Epithelial cell of umbilical artery (primary cell): ENCODE measurements at places on chromosomes 13 and 19. TPM values are rescaled to one million over a fixed set of nuclear protein-coding genes. Genes with fewer than 3 reads are reported as not detected.

The MEIOSIN gene
- not detected in 2 replicates for total RNA-seq

The AMER2 gene
- total RNA-seq = not detected in 2 replicates

The ZNF221 gene
- total RNA-seq = 3.2 and 10.6 TPM in 2 replicates

The CYP4F12 gene
- not detected in 2 replicates for total RNA-seq

The ZNF8 gene
- total RNA-seq = 3.3 and 3.6 TPM in 2 replicates

The CLEC11A gene
- total RNA-seq = 22.4 and 27.4 TPM in 2 replicates

The NTN5 gene
- total RNA-seq = not detected in 2 replicates

The CABP5 gene
- not detected in 2 replicates for total RNA-seq

The TMEM190 gene
- total RNA-seq = not detected in 2 replicates

The FCHO1 gene
- total RNA-seq = 0.65 and 1.1 TPM in 2 replicates

The B3GNT8 gene
- 2.6 and 4.4 TPM in 2 replicates for total RNA-seq

The ZNF419 gene
- 7.3 and 8.8 TPM in 2 replicates for total RNA-seq

The NLRP5 gene
- total RNA-seq = not detected in 2 replicates

The CRLF1 gene
- total RNA-seq = not detected in 2 replicates

The ZNF547 gene
- 1.6 and 2.1 TPM in 2 replicates for total RNA-seq

The PTPRH gene
- total RNA-seq = 0.32 and 3.5 TPM in 2 replicates

The CPB2 gene
- total RNA-seq = not detected in 2 replicates

The OVOL3 gene
- total RNA-seq = not detected in 2 replicates

The ERICH6B gene
- total RNA-seq = not detected in 2 replicates

The CCDC194 gene
- under 0.01 and 1.2 TPM in 2 replicates for total RNA-seq

The ZNF440 gene
- 5.2 and 7.3 TPM in 2 replicates for total RNA-seq

The FGF9 gene
- total RNA-seq = under 0.01 TPM in 1 of 2 replicates, not detected in the other

The TMPRSS9 gene
- total RNA-seq = not detected in 2 replicates

The LRRC63 gene
- not detected in 2 replicates for total RNA-seq

The GNG8 gene
- not detected in 2 replicates for total RNA-seq

The ATP4A gene
- total RNA-seq = not detected in 2 replicates

The PABPC3 gene
- under 0.01 TPM in 1 of 2 replicates, not detected in the other for total RNA-seq

The ZIC2 gene
- total RNA-seq = not detected in 2 replicates

The KLK15 gene
- not detected in 2 replicates for total RNA-seq

The GNG7 gene
- total RNA-seq = 0.32 TPM in 1 of 2 replicates, not detected in the other

The PCDH8 gene
- total RNA-seq = not detected in 2 replicates

The LINGO3 gene
- not detected in 2 replicates for total RNA-seq

The NEK3 gene
- 13.5 and 17.5 TPM in 2 replicates for total RNA-seq

The IRGC gene
- total RNA-seq = not detected in 2 replicates

The MAMSTR gene
- 0.32 TPM in 1 of 2 replicates, not detected in the other for total RNA-seq

The IZUMO4 gene
- total RNA-seq = under 0.01 TPM in 1 of 2 replicates, not detected in the other

The ZNF101 gene
- 8.1 and 13.4 TPM in 2 replicates for total RNA-seq

The ZSCAN4 gene
- not detected in 2 replicates for total RNA-seq

The C1QTNF9B gene
- not detected in 2 replicates for total RNA-seq

The MBD3L3 gene
- total RNA-seq = not detected in 2 replicates

The TTYH1 gene
- total RNA-seq = not detected in 2 replicates
